Amniotic epithelial cell (primary cell): ENCODE measurements at places on chromosomes 3 and 15.
A peak's percentile ranks its signal among the peaks of the same experiment; 100 is the strongest.

DNA sequence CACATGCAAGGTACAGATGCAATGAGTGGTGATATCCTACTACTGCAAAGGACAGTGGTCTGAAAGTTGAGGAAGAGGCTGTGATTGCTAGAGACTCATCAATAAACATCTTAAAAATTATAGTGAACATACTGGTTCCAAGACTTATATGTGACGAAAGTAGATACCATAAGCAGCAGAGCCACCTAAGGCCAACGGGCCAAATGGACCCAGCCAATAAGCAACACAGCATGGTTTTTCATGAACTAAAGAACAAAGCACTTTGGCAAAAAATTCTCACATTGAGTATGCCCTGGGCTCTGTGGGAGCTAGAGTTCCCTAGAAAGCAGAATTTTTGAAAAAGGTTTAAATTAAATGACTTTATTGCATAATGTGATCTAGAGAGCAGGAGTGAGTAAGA, 272.1 kb downstream of the SI start:
- DNase-seq: peak; percentile 46

DNA sequence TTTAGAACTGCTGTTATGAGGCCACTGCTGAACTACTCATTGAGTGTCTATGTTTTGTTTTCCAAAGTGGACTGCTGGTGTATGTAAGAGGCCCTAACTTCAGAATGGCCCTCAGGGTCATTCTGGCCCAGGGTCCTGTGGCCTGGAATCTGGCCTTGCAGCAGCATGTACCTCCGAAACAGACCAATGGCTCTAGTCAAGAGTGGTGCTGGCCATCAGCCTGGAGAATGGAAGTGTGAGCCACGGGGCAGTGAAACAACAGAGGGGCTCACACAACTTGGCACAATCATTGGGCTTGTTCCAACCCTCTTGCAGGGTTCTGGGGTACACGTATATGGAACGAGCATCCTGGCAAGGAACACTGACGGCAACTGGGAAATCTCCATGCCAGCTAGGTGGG, 40.5 kb downstream of the SCN5A start:
- no peak for DNase-seq

DNA sequence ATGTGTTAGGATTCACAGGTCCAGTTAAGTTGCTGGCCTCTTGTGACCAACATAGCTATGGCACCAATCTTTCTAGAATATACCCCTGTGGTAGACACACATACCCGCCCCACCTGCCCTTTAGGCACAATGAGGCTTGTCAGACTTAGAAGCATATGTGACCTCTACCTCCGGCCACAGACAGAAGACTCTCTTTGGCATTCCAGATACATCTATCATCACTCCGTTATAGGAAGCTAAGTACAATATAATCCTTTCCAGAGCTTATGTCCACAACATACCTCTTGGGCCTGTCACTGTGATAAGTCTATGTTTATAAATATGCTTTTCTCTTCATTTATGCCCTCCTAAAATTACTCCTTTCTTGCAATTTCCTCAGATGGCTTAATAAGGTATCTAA, 39.8 kb downstream of the CD47 start:
- peak; percentile 54 for DNase-seq

GRCh38 chr3:195458316-195458717, 15.5 kb upstream of the ACAP2 start:
- peak; percentile 41 for DNase-seq

DNA sequence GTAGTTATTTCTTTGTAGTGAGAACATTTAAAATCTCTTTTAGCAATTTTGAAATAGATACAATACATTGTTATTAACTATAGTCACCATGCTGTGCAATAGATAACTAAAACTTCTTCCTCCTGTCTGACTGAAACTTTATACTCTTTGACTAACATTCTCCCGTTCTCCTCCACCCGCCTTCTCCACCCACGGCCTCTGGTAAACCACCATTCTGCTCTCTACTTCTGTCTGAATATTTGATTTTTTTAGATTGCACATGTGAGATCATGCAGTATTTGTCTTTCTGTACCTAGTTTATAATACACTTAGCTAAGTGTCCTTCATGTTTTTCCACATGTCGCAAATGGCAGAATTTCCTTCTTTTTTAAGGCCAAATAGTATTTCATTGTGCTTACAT, 72.8 kb upstream of the RBM5 start:
- DNase-seq: no peak

GRCh38 chr3:194034346-194035336, 101.3 kb upstream of the HES1 start:
- no peak for DNase-seq

DNA sequence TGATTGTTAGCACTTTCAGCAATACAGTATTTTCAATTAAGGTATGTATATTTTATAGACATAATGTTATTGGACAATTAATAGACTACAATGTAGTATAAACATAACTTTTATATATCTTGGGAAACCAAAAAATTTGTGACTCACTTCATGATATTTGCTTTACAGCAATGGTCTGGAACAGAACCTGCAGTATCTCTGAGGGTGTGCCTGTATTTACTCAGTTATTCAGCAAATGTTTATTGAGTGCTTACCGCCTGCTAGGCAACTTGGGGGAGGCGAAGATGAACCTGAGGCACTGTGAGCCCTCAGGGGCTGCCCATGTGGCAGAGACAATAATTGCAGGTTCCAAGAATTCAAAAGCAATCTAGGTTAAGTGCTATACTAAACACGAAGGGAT, 144.8 kb downstream of the GABRB3 start:
- DNase-seq: peak; percentile 2

DNA sequence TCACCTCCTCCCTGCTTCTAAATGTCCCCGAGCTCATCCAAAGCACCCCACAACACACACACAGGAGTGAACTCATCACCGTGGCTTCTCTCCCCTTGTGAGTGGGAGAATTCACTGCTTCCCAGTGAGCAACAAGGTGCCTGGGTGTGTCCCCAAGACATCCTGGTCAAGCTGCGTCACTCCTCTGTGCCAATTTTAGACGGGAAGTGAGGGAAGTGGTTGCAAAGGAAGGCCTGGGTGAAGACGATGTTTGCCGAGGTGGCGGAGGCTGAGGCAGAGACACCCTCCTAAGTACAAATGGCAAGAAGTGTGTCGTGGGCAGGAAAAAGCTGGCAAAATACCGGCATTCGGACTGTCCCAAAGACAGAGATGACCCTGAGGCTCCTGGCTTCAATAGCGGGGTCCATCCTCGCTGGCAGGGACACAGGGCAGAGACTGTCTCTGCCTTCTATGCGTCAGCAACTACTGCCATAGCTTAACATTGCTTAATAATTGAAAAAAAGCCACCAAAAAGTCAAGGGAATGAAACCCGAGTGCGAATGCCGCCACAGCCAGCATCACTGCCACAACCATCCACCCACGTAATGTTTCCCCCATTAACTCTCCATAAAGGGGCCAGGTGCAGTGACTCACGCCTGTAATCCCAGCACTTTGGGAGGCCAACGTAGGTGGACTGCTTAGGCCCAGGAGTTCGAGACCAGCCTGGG, 72.8 kb downstream of the VGLL4 start:
- DNase-seq: no peak
